Caudate nucleus (tissue), 63 donors: ENCODE measurements at places on chromosomes 13 and 19.

GRCh38 chr19:12521996-12522395, 29.3 kb downstream of the ZNF564 start:
- no peak for DNase-seq

DNA sequence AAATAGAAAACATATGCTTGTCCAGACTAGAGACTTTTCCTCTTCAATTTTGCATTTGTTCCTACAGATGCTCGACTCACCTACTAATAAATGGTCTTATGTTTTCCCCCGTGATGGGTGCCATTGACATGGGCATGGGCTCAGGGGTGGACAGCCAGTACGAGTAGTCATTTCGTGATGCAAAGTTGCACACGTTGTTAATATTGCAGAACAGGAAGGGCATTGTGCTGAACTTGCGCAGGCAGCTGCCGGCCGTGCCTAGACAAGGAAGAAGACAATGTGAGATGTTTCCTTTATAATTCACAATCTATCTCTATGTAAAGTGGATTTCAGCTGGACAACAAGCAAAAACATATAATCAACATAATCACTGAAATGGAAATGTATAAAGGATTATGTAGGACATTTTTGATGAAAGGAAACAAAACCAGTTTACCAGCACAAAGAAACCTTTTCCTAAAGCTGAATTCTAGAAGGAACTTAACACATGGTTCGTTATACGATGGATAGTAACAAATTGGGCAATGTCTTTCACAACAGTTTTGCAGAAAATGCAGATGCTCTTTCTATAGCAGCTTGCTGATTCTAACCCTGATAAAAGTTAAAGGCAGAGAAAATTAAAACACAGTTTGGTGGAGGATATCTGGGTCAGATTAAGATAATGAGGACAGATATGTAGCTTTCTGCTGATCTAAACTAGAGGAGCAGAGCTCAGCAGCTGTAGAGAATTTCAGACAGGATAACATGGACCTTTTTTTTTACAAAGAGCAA, 145.7 kb downstream of the COL4A1 start:
- no peak for DNase-seq

DNA sequence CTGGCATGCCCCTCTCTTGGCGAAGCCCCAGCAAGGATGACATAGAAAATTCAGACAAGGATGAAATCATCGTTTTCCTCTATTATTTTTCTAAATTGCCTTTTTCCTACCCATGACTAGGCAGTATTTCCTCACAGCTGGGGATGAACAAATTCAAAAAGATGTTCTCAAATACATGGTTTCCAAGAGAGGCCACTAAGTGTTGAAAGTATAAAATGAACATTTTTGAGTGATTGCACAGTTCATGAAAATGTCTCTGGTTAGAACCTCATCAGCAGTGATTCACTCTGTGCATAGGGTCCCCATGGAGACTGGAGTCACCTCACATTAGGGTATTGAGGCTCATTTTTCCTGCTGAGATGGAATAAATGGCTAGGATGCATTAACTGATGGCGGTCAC, 373.7 kb downstream of the DNAJC15 start:
- no peak for DNase-seq

DNA sequence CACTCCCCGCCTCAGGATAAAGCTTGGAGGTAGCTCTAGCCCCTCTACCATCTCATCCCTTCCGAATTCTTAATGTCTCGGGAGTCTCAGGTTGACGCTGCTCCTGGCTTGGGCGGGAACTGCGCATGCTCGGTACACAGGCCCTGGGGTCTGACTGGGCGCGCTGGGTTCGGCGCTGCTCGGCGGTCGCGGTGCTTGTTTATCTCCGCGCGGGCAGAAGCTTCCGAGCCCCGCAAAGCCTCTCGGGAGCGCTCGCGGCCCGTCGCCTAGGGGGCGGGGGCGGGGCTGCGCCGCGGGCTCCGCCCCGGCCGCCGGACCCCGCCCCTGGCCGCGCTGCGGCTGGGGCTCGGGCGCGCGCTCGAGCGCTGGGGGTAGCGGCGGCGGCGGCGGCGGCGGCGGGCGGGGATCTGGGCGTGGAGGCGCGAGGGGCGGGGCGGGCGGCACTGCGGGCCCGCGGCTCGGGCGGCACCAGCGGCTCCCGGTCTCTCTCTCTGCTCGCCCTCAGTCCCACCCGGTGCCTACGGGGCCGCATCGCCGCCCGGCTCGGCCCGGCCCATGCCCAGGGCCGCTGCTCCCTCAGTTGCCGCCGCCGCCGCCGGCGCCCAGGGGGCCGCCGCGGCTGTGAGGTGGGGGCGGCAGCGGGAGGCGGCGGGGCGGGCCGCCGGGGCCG, at the start of gene RAP2A:
RAP2A (plus strand) TSS at position 443 of the 670 bp plus-strand sequence. CDS start 302 bp downstream, outside the sequence.
- peak; percentile 82 for DNase-seq

GRCh38 chr13:105969761-105970160, 565.7 kb downstream of the EFNB2 start:
- no peak for DNase-seq

DNA sequence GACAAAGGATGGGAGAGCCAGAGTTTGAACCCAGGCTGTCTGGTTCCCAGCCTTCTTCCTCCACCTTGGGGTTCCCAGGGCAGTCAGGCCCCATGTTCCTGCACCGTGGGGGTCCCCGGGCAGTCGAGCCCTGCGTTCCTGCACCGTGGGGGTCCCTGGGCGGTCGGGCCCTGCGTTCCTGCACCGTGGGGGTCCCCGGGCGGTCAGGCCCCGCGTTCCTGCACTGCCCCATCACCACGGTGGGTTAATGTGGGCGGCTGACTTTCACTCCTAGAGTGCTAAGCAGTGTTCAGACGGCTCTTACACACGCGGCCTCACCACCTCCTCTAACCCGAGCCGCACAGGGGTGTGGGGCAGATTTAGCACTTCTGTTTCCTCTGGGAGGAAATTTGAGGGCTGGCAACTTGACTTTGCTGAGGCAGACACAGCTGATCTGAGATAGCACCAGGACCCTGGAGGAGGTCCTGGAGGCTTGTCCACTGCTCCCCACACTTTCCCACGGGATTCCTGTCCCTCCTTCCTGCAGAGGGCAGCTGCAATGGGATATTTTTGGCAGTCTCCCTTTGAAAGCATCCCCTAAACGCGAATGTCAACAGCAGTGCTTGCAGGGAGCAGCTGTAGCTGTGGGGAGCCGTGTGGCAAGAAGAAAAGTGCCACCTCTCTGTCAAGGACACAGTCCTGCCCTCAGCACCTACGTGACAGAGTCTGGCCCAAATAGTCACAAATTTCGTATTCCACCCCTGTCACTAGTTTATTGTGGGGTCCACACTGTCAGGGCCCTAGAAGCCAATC, 239.4 kb downstream of the TEX29 start:
- no peak for DNase-seq

- DNase-seq, result no peak
Observed at GRCh38 chr13:48816700-48817099, 159.0 kb upstream of the FNDC3A start.

DNA sequence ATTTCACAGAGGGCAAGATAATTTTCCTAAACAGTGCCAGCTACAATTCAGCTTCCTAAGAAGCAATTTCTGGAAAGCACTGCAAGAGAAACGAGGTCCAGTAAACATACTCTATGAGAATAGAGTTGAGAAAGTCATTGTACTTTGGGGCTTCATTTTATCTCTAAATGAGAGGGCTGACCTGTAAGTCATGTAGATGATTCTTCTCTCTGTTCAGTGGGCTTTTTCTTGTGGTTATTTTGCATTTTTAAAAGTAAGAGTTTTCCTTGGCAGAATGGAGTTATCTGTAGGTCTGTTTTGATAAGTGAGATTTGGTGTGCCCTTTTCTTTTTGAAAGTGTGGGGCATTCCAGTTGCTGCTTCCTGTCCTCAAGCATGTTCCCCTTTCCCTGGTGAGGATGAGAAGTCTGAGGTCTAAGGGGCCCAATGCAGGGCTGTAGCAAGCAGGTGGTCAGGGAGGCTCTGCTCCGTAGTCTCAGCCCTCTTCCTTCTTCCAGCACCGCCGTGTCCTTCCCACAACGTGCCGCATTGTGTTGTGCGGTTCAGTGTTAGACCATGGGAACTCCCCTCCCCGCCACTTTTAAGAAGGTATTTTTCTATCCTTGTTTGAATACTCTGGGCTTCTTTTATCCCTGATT, 86.3 kb downstream of the ARHGEF7 start:
- DNase-seq, result no peak

GRCh38 chr13:100208002-100208401, 119.1 kb downstream of the PCCA start:
- no peak for DNase-seq

DNA sequence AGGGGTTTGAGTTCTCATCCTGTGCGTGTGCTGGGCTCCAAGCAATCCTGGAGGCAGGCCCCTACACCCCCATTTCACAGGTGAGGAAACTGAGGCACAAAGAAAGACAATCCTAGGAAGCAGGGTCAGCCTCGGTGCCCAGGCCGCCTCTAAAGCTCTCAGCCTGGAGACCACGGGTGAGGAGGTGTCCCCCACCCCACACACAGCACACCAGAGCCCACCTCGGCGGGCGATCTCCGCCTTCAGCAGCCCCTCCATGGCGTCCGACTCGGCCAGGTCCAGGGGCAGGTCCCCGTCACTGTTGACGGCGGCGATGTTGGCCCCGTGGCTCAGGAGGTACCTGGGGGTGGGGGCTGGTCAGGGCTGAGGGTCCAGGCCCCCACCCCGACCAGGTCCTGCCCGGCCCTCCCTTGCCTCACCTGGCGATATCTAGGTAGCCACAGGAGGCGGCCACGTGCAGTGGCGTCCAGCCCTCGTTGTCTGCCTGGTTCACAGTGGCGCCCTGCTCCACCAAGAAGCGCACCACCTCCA, 5.1 kb downstream of the PPP1R12C start:
- DNase-seq, result no peak

GRCh38 chr13:64130600-64130999, 2715.0 kb upstream of the PCDH20 start:
- DNase-seq, result no peak

DNA sequence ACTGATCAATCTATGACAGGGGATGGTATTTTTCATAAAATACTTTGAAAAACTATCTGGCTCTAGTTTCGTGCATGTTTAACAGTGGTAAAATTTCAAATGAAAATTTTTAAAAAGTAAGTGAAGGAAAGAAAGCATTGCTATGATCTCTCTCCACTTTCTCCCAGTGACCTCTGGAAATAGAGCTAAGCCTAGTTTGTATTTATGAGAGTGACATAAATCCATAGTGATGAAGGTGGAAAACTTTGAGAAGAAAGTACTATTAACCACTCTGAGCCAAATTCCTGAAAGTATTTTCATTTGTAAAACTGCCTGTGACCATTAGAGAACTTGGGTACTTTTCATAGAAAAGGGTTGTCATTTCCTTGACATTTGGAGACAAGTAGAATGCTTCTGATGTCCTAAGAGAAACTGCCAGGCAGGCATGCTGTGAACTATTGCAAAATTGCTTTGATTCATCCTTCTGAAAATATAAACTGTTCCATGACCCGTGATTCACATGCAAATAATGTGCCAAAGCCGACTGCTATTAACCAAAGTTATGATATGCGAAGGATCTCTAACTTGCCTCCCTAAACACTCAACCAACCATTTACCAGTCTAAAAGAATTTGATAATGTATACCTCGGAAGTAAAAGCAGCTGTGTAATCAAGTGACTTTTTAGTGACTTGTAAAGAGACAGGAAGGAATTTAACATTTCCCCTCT, 133.2 kb downstream of the VWA8 start:
- DNase-seq, result no peak

DNA sequence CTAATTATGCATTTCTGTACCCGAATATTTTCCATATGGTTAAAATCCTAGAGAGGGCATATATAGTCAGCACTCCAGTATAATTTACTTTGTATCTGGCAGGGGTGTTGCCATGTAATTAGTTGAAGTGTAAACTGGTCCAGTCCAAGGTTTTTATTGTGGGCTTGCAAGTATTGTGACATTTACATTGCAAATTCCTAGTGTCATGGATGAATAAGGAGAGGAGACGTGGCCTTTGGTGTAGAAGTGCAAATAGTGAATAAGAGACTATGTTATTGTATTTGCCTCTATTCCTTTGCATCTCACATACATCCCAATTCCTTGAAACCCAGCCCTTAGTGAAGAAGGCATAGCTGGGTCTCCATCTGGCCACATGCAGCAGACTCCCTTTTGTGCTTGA, 330.6 kb downstream of the ATP8A2 start:
- no peak for DNase-seq

- DNase-seq, result no peak
Observed at GRCh38 chr19:45976178-45976577, 2.5 kb upstream of the NOVA2 start.

DNA sequence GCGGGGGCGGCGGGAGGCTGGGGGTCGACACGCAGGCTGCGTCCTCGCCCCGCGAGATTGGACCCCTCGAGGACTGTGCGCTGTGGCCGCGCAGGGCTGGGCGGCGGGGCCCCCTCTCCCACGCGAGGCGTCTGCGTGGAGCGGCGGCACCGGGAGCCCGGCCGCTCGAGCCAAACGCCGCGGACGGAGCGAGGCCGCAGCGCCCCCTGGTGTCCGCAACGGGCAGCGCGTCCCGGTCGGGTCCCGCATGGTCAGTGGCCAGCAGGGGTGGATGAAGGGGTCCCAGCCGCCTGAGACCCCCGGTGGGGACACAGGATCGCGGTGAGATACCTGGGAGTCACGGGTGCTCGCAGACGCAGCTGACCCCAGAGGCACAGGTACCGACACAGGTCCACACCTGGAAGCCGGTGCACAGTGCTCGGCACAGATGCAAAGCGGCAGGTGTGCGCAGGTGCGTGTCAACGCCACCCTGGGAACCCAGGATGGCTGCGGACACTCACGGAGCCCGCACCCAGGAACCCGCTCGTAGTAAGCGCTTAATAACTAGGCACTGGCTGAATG, 2.1 kb upstream of the CIRBP start:
- peak; percentile 72 for DNase-seq

DNA sequence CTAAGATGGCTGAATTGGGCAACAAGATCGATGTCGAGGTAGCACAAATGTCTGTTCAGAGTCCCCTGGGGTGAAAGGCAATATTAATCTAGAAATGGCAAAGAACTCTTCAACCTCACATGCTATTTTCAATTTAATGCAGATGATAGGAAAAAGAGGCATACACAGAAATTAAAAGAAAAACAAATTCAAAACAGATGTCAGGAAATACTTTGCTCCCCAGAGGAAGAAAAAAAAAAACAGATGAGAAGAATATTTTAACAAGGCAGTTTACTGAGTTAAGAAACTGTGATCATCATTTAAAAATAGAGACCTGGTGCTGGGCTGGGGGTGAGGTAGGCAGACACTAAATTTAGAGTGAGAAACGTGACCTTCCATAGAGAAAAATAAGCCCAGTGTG, 421.9 kb upstream of the ARGLU1 start:
- DNase-seq, result no peak

DNA sequence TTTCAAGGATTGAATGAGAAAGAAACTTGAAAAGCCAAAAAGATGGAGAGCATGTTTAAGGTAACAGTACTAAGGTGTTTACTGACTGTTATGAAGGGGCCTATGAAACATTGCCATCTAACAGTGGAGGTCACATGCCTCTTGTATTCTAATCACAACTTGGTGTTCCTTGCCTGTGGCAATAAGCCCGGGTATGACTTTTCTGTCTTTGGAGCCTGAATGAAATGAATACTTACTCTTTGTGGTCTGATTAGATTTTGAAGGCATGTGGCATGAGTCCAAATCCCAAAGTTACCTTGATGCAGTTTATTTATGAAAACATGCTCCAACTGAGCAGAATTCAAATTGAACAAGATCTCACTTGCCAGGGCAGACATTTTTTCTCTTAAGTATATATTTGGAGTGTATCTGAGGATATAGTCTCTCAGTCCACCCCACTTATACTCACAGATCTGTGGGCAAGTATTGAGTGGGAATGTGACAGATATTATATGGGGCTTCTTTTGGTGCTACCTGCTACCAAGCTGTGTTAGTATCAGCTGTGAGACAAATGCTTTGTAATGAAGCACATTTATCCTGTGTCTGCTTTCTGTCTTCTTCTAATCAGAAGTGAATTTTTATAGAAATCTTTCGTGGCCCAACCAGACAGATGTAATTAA, 67.5 kb downstream of the B3GLCT start:
- no peak for DNase-seq
